Stimulated activated CD4-positive, alpha-beta T cell treated with anti-CD3 and anti-CD28 coated beads, Interleukin-4, amount 100 ng/mL, for 4 hours (primary cell): ENCODE measurements at places on chromosomes 3 and 15.

DNA sequence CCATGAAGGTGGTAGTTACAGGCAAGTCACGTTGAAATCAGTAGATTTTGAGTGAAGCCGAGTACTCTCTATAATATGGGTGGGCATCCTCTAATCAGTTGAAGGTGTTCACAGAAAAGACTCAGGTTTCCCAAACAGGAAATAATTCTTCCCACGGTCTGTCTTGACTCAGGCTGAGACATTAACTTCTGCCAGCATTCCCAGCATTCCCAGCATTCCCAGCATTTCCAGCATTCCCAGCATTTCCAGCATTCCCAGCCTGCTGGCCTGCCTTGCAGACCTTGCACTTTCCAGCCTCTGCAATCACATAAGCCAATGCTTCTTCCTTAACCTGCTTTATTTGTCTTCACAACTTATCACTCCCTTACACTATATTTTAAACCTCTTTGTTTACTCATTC is 542.3 kb upstream of the ROBO2 start:
- no peak for DNase-seq

- DNase-seq = no peak
Observed at GRCh38 chr3:36700537-36701248, 63.7 kb downstream of the DCLK3 start.

DNA sequence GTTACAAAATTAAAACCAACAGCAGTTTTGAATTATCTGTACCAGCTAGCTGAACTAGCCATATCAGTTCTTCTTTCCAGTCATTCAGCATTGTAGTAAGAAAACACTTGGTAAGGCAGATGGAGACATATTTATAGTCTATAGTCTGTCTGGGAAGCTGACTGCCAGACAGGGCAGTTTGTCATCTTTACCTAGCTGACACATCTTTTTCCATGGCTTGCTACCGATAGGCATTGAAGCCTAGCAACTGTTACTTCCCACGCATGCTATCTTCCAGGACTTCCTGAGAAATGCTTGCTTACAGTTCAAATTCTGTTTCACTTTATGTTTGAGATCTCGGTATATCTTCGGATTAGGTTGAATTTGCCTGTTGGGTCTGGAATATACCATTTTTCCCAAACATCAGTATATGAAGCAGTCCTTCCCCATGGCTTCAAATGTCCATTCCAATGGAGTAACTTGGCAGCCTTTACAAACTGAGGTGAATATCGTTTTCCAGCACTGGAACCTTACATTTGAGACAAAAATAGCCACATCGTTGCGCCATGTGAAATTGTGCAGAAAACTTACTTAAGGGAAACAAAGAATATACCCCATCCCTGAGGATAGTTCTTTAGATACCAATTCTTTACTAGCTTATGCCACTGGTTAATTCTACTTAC is 8.8 kb downstream of the GNL3 start:
- DNase-seq = no peak

GRCh38 chr3:138458774-138459499 is 24.5 kb downstream of the ESYT3 start:
- no peak for DNase-seq
